Activated T-helper 2 cell treated with anti-CD3 and anti-CD28 coated beads, Interferon-gamma antibody, Interleukin-2, Interleukin-4, amounts not matched to agents 10 μg/mL and 5 μg/mL and 100 μg/mL, durations not matched to agents 14 hours and 24 hours and 36 hours (primary cell): ENCODE measurements at places on chromosomes 2 and 18. TPM values are rescaled to one million over a fixed set of nuclear protein-coding genes. Genes with fewer than 3 reads are reported as not detected.

The SCN2A gene
- total RNA-seq, result 0.05 TPM in 1 of 2 replicates, not detected in the other

The WDR12 gene
- total RNA-seq, result 128 and 139 TPM in 2 replicates

The ZBTB14 gene
- total RNA-seq, result 19.2 and 20.2 TPM in 2 replicates

DNA sequence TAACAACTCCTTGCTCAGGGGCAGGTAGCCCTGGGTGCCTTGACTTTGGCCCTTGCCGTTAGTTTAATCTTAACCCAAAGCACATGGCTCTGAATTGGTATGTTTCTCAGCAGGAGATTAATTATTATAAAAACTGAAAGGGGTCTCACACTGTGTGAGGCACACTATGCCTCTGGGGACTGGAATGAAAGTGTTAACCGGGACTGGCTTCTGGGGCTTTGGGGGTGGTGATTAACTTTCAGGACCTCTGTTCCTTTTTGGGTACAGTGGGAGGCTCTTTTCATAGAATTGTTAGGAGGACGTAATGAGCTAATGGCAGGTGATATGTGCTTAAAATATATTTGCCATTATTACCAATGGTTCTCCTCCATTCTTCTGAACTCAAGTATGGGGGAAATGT is 5.1 kb downstream of the MERTK start:
- no peak for DNase-seq

- no peak for DNase-seq
These were observed 19.3 kb upstream of the RBBP8 start for GRCh38 chr18:22913861-22914260.

DNA sequence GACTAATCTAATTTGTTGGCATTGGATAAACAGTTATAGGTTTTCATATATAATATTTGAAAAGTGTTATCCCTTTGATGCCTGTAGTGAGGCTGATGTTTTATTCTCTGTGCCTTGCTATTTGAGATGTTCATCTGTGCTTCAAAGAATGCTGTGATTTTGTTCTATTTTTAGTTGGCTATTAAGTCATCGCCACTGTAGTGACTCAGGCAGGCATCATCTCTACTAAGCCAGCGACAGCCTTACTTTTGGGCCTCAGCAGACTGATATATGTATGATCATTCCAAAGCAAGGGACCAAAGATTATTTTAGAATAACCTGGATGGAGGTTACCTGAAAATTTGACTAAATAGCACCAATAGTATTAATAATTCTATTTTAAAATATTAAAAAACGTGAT is 1674.5 kb upstream of the NXPH2 start:
- no peak for DNase-seq

- DNase-seq, result no peak
These were observed 20.5 kb downstream of the ARHGAP25 start for GRCh38 chr2:68755071-68755470.

- no peak for DNase-seq
These were observed 402.8 kb downstream of the TXNL1 start for GRCh38 chr18:56235481-56236013.

DNA sequence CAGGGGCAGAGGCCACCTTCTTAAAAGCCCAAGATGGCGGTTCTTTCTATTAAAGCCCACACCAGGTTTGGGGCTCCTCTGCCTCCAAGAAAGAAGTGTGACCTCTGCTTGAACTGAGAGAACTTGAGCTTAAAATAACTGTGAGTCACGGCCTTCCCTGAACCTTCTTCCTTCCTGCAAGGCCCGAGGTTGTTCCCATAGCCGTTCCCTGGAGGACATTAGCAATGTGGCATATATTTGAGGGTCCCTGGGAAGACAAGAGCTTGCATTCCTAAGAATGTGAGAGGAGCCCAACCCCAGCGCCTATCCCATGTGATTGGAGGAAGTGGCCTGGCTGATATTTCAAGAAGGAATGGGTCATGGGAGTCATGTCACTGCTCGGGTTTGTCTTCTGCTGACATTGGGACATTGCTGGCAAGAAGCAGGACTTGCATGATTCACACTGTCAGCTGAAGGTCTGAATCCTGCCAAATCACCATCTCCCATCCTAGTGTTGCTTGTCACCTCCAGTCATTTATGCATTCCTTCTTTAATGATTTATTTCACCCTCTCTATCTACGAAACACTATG is 168.1 kb downstream of the TRIB2 start:
- DNase-seq, result no peak
